HS-27A (cell line): ENCODE measurements at places on chromosomes 12 and 14.

- DNase-seq, result peak; percentile 47
Observed at GRCh38 chr14:105090493-105091053, 25.3 kb upstream of the GPR132 start.

DNA sequence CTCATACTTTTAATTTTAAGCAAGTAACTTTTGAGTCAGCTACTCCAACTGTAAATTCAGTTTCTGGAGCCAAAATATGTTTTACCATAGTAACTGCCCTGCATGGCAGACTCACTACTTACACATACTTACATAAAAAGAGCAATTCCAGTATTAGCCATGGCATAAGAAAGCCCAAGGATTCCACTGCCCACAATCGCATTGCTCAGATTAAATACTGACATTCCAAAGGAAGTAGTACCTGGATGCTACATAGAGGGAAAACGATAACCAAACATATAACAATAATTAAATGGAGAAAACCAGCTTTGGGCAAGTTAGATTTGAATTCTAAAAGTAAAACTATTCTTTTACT lies 2.2 kb downstream of the SLC38A2 start:
- DNase-seq, result no peak

- DNase-seq, result no peak
Observed at GRCh38 chr14:74347795-74348100, 523 bp upstream of the VRTN start.

GRCh38 chr12:79566452-79567174 lies 124.2 kb downstream of the PAWR start:
- DNase-seq, result no peak

- no peak for DNase-seq
Observed at GRCh38 chr12:15982921-15983320, 71.8 kb downstream of the DERA start.

GRCh38 chr12:116142936-116143898 lies 134.3 kb downstream of the MED13L start:
- DNase-seq, result peak; percentile 72

DNA sequence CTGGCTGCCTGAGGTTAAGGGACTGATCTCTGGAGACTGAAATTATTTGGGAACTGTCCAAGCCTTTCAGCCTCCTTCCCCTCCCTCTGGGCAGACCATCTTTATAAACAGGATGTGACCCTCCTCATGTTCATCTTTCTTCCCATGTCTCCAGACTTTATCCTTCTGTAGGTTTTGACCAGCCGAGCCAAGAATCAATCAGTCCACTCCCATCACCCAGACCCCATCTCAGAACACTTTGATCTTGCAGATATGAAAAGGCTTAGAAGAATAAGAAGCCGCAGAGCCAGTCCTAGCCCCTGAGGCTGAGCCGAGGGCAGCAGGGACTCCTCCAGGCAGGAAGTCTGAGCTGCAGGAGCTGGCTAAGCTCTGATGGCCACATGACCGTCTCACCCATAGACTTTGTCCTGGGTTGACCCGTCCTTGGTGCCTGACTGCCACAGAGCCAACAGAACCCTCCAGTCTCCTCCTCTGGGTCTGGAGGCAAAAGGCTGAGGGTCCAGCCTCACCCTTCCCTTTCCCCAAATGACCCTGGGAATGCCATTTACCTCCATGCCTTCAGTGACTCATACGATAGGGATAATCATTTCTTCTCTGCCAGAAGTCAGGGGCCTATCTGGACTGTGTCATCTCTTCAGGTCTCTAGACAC lies 1.6 kb downstream of the KRT71 start:
- no peak for DNase-seq

GRCh38 chr12:59230334-59230733 lies 310.0 kb upstream of the LRIG3 start:
- no peak for DNase-seq

GRCh38 chr12:45075587-45076282 lies 24.8 kb upstream of the DBX2 start:
- no peak for DNase-seq

- no peak for DNase-seq
Observed at GRCh38 chr14:95442016-95442632, 74.3 kb downstream of the SYNE3 start.

- no peak for DNase-seq
Observed at GRCh38 chr12:110223777-110224378, 57.2 kb upstream of the ATP2A2 start.

DNA sequence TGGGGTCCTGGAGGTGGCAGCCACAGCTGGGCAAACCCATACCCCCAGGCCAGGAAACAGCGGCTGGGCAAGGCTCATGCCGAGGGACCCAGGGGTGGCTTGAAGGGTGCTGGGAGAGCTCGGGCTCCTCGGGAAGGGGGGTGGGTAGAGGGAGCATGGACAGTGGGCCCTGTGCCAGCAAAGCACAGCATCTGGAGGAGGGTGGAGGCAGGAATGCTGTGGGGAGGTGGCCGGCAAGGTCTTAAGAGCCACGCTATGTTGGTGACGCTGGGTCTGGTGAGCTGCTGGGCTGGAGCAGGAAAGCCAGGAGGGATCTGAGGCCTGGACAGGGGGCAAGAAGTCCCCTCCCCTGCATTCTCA lies 48.2 kb upstream of the DLK1 start:
- no peak for DNase-seq

- DNase-seq, result no peak
Observed at GRCh38 chr12:103331643-103332042, 164.1 kb downstream of the C12orf42 start.

DNA sequence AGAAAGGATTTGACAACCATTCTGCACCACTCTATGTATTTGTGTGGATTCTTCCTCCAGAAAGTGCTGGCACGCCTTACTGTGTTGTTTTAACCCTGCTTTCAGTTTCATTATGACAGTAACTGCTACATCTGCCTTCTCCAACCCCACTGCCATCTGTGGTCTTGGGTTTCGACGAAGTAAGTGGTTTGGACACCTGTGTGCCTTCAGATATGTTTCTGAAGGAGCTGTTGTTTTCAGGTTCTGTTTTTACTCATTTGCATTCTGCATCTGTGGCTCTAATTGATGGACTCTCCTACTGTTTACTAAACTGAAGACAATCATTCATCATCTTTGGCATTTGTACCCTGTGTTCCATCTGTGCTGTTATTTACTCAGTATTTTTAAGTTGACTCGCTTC lies 4.1 kb downstream of the TSHR start:
- no peak for DNase-seq

DNA sequence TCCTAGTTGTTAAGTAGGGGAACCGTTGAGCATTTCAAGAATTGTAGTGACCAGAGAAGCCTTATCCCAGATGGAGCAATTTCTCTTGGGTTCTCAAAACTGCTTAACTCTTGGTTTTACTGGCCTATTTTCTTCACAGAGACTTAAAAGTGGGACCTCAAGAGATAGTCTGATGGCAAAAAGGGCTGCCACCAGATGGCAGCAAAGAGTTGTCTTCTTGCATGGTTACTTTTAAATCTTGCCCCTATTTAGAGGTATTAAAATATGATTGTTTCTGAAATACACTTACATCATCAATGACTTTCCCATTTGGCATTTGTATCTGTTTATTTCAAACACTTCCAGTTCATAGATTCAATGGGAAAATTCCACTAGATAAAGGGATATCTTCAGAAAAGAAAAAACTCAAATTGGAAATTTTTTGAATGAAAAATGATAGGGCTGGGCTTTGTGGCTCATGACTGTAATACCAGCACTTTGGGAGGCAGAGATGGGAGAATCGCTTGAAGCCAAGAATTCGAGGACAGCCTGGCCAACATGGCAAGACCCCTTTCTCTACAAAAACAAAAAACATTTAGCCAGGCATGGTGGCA lies 69.9 kb upstream of the CNTN1 start:
- DNase-seq, result peak; percentile 1

DNA sequence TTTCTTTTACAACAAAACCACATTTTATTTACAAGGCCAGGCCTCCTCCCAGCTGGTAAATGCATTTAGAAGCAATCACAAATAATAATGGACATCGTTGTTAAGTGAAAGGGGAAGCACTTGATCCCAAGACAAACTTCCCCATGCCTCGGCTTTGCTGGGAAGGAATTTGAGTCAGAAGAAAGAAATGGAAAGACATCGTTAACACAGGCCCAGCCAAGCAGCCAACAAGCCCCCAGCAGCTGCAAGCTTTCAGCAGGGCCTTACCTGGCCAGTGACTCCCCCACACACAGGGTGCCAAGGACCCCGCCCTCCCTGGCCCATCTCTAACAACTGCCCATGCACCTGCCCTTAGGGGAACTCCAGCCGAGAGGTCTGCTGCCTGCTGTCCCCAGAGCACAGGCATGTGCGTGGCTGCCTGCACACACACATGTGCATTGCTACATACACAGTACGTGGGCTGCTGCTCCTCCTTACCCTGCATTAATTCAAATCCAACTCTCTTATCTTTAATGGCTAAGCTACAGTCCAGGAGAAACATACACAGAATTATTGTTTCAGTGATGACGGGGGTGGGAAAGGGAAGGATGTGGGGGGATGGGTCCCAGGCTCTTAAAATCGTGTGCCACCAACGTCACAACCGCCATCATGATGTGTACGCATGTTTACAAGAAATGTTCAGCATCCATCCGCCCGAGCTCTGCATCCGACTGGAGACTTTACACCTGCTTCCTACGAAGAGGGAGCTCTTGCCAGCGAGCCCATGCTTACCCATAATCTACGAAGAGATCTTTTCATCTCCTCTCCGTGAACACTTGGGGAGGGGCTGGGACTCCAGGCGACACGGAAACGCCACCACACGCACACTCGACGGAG lies 9.8 kb downstream of the BCL11B start:
- DNase-seq, result no peak

- no peak for DNase-seq
Observed at GRCh38 chr14:76771437-76771980, 10.2 kb downstream of the VASH1 start.

- no peak for DNase-seq
Observed at GRCh38 chr12:12582895-12583303, 20.2 kb upstream of the DUSP16 start.

GRCh38 chr12:30836656-30837445 lies 82.1 kb upstream of the CAPRIN2 start:
- DNase-seq, result no peak

DNA sequence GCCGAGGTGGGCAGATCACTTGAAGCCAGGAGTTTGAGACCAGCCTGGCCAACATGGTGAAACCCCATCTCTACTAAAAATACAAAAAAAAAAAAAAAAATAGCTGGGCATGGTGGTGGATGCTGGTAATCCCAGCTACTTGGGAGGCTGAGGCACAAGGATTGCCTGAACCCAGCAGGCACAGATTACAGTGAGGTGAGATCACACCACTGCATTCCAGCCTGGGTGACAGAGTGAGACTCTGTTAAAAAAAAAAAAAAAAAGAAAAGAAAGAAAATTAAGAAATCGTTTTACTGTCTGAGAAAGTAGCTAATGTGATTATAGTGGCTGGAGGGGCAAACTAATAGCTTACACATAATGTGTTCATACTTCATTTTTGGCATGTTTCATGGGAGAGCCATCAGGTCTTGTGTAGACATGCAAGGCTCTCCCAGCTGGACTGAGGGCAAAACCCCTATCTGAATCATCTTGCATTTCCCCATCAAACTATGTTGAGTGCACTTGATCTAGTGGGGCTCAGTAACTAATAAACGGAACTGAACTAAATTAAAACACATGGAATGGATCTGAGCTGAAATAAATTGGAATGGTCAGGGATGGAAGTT lies 16.2 kb downstream of the KIF21A start:
- no peak for DNase-seq

DNA sequence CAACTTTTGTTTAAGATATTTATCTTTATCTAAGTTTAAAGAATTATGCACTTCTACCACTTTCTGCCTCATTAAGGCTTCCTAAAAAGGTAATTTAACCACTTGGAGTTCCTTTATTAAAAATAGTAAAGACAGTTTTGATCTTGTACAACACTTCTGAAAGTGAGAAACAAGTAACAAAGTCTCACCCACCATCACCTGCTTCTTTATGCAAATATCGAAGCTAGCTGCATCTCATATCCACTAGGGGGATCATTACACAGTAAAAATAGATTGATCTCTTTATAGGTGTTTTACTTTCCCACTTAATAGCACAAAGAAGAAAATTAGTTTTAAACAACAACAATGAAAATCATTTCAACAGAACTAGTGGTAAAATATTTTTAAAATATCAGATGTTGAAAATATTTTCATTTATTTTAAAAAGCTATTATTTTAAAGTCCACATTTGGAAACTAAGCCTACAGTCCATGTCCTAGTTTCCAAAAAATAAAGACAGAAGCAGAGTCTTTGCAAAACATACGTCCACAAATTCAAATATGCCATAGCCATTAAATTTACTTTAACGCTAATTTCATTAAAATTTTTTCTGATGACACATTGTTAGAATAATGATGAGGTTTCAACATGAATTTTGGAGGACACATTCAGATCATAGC lies 160.0 kb upstream of the SOX5 start:
- no peak for DNase-seq

DNA sequence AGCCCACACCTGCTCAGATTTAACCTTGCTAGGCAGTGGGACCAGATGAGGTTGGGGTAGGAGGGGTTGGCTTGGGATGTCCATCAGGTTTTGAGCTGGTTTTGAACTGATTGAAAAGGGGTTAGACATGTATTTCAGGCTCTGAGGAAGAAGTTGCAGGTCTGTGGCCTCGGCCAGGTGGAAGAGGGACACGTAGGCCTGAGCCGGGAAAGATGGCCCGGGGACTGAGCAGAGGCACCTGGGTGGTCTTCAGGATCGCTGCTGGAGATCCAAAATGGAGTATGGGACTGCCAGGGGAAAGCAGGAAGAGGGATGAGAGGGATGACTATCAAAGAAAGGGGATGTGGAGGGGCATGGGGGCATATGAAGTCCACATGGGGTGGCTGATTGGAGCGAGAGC lies 7.6 kb downstream of the NYNRIN start:
- DNase-seq, result no peak

- DNase-seq, result no peak
Observed at GRCh38 chr14:53848854-53849253, 107.8 kb downstream of the BMP4 start.

DNA sequence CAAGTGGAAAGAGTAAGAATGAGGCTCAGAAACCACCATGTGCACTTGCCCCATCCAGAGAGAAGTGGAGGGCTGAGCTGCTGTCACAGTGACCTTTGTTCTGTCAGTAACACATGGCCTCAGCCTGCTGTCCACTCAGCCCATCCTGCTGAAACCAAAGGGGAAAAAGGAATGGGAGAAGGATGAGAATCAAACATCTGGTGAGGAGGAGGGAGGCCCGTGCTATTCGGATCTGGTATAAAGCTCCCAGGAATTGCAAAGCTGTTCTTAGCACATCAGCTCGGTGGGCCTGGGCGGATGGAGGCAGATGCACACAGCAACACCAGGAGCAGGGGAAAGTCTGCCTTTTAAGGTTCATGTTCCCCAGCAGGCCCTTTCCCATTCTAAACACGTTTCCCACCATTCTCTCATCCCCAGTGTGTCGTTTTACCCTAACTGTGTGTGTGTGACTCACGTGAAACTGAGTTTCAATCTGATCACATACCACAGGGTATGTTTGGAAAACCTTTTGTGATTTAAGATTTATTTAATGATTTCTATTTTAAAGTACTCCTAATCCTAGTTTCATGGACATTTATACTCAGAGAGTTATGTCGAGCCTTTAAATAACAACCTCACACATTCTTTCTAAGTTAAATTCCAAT lies 36.8 kb downstream of the RTRAF start:
- no peak for DNase-seq

- no peak for DNase-seq
Observed at GRCh38 chr14:56580221-56580711, 668 bp downstream of the TMEM260 start.

- DNase-seq, result no peak
Observed at GRCh38 chr14:93126111-93126510, 10.4 kb upstream of the ITPK1 start.

- no peak for DNase-seq
Observed at GRCh38 chr12:112716099-112717093, 75.2 kb upstream of the RPH3A start.
